ENCODE measurements at places on chromosomes 5 and 9.

DNA sequence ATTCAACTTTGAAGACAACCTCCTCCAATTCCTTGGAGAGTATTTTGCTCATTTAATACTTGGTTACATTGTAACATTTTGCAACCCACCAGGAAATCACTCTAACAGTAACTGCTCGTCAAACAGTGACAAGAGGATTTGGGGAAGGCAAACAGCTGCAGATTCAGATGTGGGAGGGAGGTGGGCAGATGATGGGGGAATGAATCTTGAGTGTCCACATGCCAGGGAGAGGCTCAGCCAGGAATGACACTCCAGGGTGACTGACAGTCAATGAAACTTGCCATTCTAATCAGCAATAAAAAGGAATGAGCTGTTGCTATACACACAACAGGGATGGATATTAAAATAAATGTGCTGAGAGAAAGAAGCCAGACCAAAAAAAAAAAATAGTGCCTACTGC, 97.7 kb upstream of the ANKRD55 start:
- peak; percentile 78 for DNase-seq

GRCh38 chr9:100578610-100579009, 731 bp downstream of the CAVIN4 start:
- DNase-seq = no peak

DNA sequence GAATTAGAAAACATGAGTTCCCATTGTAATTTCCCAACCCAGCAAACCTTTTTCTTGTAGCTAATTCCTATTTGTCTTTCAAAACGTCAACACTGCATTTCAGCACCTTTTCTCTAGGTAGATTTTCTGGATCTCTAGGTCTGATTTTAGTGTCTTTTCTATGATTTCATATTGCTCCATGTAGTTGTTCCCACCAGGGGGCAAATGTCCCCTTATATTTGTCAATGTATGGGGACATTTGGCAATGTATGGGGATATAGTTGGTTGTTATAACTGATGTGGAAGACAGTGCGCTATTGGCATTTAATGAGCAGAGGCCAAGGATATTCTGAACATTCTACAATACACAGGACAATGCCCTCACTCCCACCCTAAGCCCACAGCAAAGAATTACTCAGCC, 273.9 kb upstream of the ADRA1B start:
- no peak for DNase-seq

- DNase-seq = no peak
Observed at GRCh38 chr9:123044586-123044985, 11.1 kb downstream of the GPR21 start.

GRCh38 chr5:154841273-154841661, 9.1 kb downstream of the FAXDC2 start:
- no peak for DNase-seq

DNA sequence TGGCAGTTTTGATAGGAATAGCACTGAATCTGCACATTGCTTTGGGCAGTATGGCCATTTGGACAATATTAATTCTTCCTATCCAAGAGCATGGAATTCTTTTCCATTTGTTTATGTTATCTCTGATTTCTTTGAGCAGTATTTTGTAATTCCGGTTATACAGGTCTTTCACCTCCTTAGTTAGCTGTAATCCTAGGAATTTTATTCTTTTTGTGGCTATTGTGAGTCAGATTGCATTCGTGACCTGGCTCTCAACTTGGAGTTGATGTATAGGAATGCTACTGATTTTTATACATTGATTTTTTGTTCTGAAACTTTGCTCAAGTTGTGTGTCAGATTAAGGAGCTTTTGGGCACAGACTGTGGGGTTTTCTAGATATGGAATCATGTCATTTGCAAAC, 24.0 kb downstream of the TMEM161B start:
- DNase-seq = no peak

DNA sequence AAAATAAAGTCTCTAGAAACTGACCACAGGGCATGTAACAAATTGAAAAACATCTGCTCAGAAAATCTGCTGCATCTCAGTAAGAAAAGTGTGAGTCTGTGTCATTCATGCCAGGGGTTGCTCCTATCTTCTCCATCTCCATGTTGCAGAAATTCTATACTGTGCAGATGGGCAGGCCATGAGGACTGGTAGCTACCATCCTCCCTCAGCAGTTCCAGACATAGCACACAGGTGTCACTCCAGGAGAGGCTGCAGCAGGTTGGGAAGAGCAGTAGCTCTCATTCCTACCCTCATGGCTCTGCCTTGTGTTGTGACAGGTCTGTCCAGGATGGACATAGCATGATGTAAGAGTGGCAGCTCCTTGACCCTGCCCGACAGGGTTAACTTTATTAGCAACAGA, 173.4 kb downstream of the NDUFS4 start:
- peak; percentile 1 for DNase-seq

- DNase-seq = peak; percentile 88
Observed at GRCh38 chr9:128383007-128383753, 12.0 kb downstream of the URM1 start.

GRCh38 chr9:112553256-112553826, 66.7 kb downstream of the KIAA1958 start:
- DNase-seq = no peak

- no peak for DNase-seq
Observed at GRCh38 chr5:149151717-149152116, 10.4 kb downstream of the ABLIM3 start.

- DNase-seq = no peak
Observed at GRCh38 chr9:15278091-15278687, 28.8 kb downstream of the TTC39B start.

- DNase-seq = no peak
Observed at GRCh38 chr5:32135086-32135485, 39.0 kb downstream of the GOLPH3 start.

GRCh38 chr9:98763986-98764745, 32.2 kb downstream of the ANKS6 start:
- no peak for DNase-seq

- no peak for DNase-seq
Observed at GRCh38 chr5:58412932-58413331, 47.0 kb downstream of the PLK2 start.

DNA sequence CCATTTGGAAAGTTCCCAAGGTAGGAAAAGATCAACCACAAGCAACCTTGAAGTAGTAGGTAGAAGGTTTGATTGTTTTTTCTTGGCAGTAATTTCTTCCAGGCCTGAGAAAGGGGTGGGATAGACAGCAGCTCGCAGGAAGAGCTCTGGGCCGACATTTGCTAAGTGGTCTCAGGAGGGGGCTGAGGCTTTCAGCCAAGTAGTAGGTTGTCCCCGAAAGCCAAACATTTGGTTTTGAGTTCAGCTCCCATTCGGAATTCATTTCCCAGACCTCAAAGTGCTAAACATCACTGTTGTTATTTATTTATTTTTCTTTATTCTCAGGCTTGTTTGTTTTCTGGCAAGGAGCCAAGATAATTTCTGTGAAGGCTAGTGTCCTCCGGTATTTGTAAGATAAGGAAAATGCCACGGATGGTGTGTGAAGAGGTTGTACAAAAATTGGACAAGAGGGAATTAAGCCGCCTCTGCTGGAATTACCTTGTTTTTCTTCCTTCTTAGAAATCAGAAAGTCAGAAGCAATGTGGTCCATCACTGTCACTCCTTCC, 112.1 kb downstream of the KIF4B start:
- no peak for DNase-seq

DNA sequence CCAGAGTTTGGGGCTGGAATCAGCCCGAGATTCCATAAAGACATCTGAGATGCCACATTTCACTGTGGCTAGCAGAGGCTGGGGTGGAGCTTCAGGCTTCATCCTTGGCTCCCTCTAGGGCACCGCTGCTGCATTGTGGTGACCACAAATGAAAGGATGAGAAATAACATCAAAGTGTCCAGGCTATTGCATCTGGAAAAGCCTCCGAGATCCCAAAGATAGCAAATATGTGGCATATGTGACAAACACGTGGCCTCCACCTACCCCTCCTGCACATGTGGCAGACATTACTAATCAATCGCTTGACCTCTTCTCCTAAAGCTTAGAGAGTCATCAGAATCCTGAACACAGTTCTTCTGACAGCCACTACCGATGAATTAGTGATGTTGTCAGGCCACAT, 4.5 kb downstream of the SPARC start:
- no peak for DNase-seq

DNA sequence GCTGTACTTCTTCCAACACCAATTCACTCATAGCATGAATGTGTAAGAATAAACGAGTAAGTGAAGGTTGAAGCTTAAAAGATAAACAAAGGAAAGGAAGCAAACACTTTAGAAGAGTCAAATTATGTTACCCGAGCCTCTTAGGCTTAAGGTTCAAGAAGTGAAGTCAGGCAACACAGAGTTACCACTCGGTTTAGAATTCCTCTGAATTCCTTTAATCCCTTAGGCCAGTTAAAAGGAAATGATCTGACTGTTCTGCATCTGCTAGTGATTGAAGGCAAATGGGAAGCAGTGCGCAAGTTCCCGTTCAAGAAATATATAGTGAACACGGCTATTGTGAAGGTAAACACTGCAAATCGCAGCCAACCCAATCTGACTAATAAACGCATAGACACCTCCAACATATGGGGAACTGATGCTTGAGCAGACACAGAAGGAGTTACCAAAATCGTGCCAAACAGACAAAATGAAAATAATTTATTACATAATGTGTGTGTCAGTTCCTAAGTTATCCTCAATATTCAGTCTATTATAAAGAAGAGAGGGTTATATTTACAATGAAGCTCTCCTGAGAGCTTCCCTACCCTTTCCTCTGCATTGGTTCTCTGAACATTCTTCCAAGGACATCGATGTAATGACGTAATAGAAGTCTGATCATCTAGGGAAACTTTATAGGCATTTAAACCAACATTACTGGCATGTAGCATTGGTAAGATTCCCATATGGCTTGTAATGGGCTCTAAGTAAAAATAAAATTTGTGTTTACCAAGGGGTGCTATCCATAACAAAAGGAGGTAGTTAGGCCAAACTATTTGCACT, 837.1 kb upstream of the ZNF608 start:
- no peak for DNase-seq

DNA sequence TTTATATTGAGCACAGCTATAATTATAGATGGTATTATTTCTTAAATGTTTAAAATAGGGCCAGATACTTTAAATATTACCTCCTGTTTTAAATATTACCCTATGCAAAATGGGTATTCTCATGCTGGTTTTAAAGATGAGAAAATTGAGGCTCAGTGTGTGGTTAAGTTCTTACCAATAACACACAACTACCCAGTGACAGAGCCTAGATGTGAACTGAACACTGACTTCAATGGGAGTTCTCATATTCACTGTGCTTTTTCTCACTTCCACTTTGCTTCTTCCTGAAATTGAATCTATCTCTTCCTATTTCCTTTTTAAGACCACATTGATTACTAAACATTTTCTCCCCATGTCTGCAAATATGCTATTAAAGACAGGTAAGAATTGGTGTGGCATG, 135.8 kb upstream of the TUSC1 start:
- DNase-seq = no peak

DNA sequence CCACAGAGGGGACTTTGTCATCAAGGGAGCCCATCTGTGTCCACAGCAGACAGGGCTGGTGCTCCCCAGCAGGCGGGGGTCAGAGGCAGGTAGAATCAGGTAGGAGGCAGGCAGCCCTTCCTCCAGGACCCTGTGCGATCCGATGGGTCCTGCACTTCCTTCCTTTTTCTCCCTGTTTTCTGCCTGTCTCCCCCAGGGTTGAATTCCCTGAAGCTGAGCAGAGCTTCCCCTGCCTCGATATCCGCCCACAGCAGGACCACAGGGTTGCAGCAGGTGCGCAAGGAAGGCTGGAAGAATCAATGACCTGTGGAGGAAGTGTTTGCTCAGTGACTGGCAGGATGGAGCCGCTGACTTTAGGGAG, 69.2 kb downstream of the MRPL36 start:
- no peak for DNase-seq

DNA sequence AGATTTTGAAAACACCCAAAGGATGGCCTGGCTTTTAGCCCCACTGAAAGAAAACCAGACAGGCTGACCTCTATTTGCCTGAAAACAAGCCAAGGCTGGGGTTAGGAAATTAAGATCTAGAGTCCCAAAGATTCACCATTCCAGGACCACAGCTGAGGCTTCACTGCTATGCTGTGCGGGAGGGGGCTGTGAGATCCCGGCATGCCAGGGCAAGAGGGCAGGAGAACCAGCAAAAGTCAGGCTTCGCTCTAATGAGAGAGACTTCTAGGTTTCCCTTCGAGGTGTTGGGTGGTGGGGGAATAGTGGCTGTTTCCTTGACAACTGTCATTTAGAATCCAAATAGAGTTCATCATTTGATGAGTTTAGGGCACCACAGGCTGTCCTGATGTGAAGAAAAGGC, 152.9 kb upstream of the NFIB start:
- DNase-seq = no peak

GRCh38 chr9:113668061-113668460, 204.5 kb downstream of the RGS3 start:
- DNase-seq = no peak

DNA sequence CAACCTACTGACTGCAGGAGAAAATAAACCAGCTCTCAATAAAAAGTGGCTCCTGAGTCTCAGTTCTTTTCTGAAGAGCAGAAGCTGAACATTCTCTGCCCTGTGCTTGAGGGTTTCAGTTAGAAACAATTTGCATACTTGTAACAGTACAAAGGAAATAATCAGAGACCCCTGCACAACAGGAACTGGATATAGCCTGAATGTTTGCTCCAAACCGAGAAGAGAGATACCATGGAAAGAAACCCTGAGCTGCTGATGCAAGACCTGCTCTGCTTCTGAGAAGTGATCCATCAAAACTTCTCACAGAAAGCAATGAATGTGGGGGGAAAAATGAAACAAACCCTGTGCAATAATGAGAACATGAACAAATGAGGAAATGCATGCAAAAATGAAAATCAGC, 592.9 kb downstream of the SEMA5A start:
- DNase-seq = no peak

DNA sequence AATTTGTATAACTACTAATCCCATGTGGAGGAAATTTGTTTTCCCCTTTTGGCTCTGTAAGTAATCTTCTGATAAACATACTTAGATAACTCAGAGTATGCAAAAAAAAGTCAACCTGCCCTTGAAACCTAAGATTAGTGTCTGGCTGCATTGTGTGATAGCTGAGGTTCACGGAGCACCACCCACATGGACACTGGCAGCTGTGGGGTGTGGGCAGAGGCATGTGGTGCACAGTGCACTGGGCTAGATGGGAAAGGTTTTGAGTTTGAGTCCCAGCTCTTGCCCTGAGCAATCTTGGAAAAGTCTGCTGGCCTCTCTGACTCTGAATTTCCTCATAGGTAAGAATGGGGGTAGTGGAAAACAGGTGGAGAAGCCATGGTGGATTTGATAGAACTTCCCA, 75.1 kb downstream of the PLCXD3 start:
- no peak for DNase-seq

- no peak for DNase-seq
Observed at GRCh38 chr9:95189251-95190098, 128.0 kb downstream of the FANCC start.

DNA sequence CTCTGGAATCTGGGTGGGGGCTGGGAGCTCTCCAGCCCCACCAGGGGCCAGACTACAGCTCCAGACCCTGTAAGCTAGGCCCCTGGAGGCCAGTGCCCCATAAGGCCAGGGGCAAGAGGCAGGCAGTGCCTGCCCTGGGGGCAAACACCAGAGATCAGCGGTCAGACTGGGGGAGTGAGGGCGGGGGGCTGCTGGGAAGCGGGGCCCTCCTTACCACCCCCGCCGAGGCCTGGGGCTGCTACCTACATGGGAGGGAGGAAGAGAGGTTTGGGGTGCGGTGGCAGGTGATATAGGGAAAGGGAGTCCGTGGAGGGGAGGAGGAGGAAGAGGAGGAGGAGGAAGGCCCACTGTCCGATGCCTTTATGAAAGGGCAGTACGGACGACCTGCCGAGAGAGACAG, 12.7 kb downstream of the PRR7 start:
- DNase-seq = no peak
